Pericardium fibroblast (primary cell): ENCODE measurements at places on chromosomes 11 and 22. TPM values are rescaled to one million over a fixed set of nuclear protein-coding genes. Genes with fewer than 3 reads are reported as not detected.

Gene PPP1R14B
- total RNA-seq = 184 and 217 TPM in 2 replicates

Gene OR51B5
- total RNA-seq = not detected in 2 replicates

Gene MLC1
- total RNA-seq = 2.5 TPM in 1 of 2 replicates, not detected in the other

Gene RASL10A
- not detected in 2 replicates for total RNA-seq

Gene MS4A14
- total RNA-seq = not detected in 2 replicates
